ENCODE measurements at places on chromosomes 11 and 22. TPM values are rescaled to one million over a fixed set of nuclear protein-coding genes. Genes with fewer than 3 reads are reported as not detected.

DNA sequence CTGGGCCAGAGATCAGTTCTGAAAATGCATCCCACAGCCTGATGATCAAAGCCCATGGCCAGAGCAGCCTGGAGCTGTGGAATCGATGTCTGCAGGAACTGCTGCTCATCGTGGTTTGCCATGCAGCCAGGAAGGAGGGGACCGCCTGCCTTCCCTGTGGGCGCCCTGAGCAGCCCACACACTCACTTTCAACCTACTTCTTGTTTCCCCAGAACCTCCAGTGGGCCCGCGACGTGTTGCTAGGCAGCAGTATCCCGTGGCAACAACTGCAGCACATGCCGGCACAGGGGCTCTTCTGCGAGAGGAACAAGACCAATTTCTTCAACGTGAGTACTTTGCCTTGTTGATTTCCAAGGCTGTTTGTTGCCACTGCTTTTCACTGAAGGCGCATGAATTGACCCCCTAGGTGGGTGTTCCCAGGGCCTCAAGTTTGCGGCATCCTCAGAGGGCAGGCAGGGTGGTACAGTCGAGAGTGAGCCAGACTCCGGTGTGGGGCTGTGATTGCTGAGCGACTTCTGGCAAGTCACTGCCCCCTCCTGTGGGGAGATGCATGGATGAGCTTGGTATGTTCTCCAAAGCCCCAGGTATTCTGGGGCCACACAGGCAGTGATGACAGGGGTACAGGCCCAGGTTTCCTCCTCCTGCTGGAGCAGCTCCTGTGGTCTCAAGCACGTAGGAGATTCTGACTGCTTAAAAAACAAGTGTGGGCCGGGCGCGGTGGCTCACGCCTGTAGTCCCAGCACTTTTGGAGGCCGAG is 47.0 kb upstream of the SUSD2 start:
- no peak for DNase-seq

DNA sequence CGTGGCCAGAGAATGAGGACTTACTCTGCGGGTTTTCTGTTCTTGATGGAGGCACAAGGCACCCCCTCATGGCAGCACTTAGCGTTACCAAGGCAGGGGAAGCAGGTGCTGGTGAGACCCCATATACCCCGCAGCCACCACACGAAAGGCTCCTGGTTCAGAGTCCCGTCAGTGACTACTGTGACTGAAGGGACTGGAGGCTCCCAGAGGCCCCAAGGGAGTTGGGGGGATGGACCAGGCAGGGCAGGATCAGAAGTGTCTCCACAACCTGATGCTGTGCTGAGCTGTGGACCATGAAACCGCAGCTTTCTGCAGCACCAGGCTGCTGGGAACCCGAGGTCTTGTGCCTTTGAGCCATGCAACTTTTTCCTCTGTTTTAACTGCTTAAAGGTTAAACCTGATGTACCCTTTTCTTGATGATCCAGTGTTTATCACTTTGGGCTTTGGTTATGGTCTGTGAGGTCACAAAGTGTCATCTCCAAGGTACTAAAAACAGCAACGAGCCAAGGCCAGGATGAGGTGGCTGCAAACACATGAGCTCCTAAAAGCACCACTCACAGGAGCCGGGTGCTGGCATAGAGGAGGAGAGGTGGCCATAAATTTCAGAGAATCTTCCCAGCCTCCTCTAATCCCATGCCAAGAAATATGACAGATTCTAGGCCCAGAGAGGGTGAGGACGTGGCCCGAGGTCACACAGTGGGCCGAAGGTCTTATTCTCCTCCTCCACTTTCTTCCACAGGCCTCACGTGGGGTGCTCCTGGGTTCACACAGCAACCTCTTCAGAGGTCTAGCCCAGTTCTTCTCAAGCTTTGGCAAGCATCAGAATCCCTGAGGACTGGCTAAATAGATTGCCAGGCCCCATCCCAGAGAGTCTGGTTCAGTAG is 4.2 kb upstream of the LRRC32 start:
- DNase-seq: no peak

- no peak for DNase-seq
These were observed 383.8 kb upstream of the NARS2 start for GRCh38 chr11:78958444-78958843.

DNA sequence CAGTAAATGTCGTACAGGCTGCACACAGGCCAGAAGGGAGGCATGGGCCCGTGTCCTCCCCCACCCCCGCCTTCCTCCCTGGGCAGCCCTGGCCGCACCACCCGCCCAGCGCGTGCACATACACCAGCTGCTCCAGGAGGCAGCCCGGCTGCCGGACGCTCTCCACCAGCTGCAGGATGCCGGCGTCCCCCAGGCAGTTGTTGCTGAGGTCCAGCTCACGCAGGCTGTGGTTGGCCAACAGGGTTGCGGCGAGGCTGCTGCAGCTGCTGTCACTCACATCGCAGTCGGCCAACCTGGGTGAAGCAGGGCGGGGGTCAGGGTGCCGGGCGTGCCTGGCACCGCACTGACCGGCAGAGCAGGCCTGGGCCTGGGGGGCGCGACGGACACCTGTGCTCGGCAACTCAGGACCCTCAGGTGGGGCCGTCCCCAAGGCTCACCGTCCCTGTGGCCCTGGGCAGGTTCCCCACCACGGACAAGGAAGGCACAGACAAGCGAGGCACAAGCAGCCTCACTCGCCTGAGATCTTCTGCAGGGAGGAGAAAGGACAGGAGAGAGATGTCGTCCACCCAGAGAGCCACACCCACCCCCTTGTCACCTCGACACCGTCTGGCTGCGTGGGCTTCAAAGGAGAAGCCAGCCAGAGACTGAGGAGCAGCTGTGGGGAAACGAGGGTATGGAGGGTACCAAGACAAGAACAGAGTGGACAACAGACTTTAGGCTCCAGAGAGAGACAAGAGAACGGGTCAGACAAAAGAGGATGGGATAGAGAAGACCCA is 12.1 kb downstream of the RNH1 start:
- no peak for DNase-seq

DNA sequence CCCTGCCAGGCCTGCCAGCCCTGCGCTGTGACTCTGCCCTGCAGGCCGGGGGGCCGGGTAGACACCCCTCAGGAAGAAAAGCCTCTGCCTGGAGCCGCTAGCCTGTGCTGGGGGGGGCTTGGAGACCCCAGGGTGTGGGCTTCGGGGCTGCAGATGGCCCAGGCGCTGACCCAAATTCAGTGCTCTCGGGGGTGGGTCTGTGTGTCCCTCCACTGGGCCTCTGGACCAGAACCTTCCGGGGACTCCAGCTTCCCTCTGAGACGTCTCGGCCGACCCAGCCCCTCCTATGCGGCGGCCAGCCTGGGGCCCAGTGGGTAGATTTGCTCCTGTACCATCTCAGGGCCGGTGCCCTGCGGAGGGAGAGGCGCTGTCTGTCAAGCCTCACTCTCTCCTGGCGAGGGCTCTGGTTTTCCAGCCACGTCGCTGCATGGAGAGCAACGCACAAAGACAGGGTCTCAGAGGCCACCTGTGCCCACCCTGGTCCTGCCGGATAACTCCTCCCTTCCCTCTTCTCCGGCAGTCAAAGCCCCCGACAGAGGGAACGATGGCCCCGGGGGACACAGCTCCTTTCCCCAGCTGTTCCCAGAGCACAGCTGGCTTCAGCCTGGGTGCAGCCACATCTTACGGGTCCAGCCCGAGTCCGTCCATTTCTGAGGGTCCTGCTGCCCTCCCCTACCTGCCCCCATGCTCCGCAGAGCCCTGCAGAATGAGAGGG is 40.1 kb upstream of the TOLLIP start:
- DNase-seq: no peak

DNA sequence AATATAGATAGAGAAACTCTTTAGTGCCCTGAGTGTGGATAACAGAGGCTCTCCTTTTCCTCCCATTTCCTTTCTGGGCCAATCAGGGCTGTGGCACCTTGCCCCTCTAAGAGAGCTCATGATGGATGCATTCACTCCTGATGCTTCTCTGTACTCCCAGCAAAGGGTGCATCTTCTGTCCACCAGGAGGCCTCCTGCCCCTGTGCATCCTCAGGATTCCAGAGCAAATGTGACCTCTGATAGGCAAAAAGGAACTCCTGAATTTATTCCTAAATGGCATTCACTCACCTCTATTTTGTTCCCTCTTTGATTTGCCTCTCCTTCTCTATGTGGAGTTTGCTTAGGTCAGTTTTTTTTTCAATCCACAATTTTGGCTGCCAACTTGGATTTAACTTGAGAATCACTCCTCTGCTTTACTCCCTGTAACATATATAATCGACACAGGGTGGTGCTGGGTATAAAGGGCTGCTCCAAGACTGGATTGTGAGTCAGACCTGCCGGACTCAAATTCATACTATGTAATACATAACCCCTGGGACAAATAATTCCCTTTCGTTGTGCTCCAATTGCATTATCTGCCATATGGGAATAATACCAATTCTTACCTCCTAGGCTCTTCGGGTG is 1.1 kb upstream of the MRGPRX4 start:
- DNase-seq: no peak

DNA sequence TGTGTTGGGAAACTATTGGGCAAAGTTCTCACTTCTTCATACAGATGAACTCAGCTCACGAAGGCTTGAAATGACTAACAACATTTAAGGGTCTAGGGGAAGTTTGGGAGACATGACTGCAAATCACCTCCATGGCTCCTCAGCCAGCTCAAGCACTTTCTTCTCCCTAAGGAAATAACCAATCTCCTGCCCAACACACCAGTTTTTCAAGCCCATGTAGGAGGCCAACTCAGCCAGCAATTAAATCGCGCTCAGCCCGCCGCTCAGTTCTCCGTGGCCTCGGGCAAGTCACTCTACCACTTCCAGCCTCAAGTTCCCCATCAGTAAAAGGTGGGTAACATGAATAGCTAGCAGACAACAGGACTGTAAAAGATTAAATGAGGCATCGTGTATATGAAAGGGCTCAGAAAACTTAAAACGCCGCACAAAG is 796 bp downstream of the POLDIP3 start:
- no peak for DNase-seq

- DNase-seq: no peak
These were observed 13.2 kb downstream of the BID start for GRCh38 chr22:17761138-17761488.

- DNase-seq: peak; percentile 32
These were observed 78.9 kb downstream of the PPFIBP2 start for GRCh38 chr11:7592711-7593110.

DNA sequence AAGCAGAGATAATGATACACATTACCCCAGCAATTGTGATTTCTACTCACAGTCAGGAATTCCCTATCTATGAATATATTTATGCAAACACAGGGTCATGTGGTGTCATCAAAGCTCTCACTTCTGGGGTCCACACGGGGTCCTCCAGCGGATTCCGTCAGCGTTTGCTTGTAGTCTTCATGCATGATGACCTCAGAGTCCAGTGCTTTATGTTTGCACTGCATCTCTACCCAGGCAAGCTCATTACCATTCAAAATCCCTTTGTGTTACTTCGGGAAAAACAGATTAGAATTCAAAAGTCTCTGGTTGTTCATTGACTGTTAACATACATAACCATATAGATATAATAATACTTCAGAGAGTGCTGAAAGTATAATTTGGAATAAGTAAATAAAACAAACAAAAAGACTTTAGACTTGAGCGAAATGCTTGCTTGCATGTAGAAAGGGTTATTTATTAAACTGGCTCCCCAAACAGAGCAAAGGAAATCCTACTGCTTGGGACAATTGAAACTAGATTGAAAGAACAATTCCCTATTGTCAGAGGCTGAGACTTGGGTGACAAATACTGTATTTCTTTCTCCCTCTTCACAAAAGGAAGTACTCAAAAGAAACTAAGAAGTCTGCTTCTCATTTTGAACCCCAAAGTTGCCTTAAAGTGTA is 423.1 kb downstream of the ETS1 start:
- no peak for DNase-seq

The SLC22A8 gene
- not detected for total RNA-seq

The ROM1 gene
- 2.7 TPM for total RNA-seq

The OR4C46 gene
- not detected for total RNA-seq

The FAM89B gene
- total RNA-seq: 55.5 TPM

The OR52N2 gene
- total RNA-seq: 1.1 TPM

The ART5 gene
- under 0.01 TPM for total RNA-seq
